T-helper 22 cell (primary cell): ENCODE measurements at places on chromosomes 3 and 15.

GRCh38 chr15:53884441-53884840 lies 93.8 kb upstream of the UNC13C start:
- no peak for DNase-seq

- no peak for DNase-seq
These were observed 58.6 kb downstream of the FLNB start for GRCh38 chr3:58066842-58067241.

DNA sequence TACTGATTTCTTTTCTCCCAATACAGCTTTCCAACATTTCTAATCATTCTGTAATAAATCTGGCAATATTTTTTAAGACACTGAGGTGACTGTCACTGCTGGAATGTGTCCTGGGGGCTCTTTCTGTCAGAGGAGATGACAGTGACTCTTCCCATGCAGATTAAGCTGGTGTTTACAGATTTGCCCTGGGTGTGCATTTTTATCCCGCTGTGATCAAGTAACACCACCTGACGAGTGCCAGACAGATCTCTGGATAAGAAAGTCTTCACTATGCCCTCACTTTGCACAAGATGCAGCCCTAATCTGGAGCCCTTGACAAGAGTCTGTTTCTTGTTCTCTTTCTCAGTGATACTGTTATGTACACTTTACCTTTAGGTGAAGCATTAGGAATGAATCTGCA lies 477.7 kb downstream of the ZIC1 start:
- DNase-seq = no peak

GRCh38 chr15:79233236-79233635 lies 49.3 kb upstream of the ANKRD34C start:
- DNase-seq = no peak

- no peak for DNase-seq
These were observed 161.4 kb downstream of the CHST2 start for GRCh38 chr3:143280984-143281383.

GRCh38 chr15:70083418-70083817 lies 14.3 kb downstream of the TLE3 start:
- no peak for DNase-seq

DNA sequence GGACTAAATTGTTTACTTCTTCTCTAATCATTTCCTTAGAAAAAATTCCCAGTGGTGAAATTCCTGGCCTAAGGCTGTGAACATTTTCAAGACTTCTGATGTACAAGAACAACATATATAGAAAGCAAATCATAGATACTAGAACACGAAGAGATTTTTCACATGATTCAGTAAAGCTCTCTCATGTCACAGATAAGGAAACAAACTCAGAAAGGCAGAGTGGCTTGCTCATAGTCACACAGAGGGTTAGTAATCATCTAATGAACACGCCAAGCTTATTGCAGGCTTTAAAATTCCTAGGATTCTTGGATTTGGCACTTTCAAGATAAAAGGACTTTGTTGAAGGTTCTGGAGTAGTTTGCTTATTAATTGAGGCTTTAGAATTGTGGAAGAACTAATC lies 26.2 kb downstream of the CRTAP start:
- DNase-seq = no peak

GRCh38 chr3:194549853-194550252 lies 63.1 kb upstream of the ATP13A3 start:
- DNase-seq = no peak

DNA sequence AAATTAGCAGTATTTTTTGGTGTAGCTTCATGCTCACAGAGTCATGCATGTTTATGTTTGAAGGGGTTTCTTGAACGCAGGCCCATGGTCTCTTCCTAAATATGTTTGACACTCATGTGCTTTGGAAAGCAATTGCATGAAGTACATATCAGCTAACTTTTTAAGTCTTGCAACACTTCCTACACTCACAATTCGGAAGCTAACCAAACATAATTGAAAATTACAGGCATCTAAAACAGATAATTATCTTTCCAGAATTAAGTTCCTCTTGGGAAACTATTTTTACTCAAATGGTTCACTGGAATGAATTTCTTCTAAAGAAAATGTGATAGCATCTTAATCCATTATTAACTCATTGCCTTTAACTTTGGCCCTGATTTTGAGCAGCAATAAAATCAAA lies 438.9 kb downstream of the RAP2B start:
- DNase-seq = no peak

DNA sequence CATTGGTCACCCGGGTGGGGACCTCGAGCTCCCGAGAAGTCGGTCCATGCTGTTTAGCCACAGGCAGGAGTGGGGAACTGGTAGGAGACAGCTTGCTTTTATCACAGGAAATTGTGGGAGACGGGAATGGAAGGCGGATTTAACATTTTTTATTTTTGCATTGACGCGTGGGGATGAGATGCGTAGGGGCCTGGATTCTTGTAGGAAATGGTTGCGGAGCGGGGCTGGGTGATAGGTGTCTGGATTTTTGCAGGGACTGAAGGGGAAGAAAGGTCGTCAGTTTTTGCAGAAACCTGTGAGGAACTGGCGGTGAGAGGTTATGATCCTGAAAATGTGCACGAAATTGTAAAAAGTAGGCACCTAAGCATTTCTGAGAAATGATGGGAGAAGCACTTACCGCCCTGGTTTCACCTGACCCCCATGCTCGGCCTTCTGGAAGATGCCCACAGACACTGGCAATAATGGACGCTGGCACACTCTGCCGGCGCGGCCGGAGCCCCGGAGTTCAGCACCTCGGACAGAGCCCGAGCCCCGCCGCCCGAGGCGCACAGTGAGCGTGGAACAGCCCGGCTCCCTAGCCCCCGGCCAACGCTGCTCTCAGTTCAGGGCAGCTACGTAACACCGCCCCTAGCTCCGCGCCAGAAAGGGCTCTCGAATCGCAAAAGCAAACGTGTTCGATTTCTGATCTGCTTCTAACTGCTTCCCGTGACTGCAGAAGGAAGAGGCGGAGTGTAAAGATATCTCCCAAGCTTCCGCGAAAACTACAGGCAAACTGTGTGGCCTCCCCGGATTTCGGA lies 928 bp downstream of the ANKRD34C start:
- DNase-seq = no peak

DNA sequence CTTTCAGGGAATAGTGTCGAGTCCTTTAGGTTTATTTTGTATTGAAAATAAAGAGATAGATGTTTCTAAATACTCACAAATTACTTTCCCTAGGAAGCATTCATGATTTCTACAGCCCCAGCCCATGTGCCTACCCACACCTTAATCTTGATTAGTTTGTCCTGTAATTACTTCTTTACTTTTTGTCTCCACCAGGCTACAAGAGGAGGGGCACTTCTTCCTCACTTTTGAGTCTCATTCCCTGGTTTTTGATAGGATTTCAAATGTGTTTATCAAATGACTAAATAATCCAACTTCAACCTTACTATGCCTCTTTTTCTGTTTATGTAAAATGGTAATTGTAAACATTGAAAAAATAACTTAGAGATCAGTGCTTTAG lies 1.8 kb downstream of the PXK start:
- no peak for DNase-seq

DNA sequence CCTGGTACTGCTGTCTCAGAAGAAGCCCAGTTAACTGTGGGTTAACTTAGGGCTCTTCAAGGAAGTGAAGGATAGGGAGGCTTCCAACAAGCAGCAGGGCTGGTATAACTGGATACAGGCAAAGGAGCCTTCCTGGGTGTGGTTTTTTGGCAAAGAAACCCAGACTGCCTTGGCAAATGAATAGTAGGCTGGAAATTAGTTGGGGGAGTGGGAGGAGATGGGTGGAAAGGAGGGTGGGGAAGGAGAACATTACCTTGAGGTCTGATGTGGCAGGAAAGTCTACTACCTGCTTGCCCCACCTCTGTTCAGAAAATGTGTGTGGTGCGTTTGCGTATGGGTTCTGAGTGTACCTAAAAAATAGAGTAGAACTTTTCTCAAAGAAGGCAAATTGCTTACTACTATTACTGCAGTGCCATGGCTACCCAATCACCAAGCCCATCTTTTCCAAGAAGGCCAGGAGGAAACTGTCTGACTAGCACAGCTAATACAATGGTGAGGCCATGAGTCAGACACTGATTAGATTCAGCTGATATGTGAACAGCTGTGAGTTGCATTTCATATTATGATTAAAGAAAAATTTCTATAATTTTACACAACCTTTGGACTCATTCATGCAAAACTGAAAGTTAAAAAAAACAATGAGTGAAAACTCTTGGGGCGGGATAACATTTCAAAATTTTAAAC lies 55.2 kb downstream of the SPTSSB start:
- no peak for DNase-seq

DNA sequence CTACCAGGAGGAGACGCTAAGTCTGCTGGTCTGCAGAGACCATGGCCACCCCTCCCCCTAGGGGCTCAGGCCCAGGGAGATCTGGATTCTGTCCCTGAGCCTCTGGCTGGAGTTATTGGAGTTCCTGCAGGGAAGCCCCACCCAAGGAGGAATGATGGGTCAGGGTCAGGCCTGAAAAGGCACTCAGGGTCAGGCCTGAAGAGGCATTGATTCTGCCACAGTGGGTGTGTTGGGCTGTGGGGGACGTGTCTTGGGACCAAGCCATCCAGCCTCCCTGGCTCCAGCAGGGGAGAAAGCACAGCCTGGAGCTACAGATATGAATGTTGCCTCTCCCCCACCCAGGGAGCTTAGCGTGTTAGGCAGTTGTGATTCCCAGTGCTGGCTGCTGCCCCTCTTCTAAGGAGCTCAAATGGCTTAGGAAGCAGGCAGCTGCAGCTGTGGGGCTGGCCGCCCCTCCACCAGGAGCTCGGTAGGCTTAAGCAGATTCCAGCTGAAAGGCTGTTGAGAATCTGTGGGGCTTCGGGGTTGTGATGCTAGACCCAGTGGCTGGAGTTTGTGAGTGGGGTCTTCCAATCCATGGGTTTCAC lies 176.7 kb downstream of the CHL1 start:
- DNase-seq = no peak

GRCh38 chr3:187714404-187714979 lies 12.1 kb upstream of the RTP2 start:
- DNase-seq = peak; percentile 37
